NCI-H146 (cell line): ENCODE measurements at places on chromosomes 6 and 20.
A peak's percentile ranks its signal among the peaks of the same experiment; 100 is the strongest.

DNA sequence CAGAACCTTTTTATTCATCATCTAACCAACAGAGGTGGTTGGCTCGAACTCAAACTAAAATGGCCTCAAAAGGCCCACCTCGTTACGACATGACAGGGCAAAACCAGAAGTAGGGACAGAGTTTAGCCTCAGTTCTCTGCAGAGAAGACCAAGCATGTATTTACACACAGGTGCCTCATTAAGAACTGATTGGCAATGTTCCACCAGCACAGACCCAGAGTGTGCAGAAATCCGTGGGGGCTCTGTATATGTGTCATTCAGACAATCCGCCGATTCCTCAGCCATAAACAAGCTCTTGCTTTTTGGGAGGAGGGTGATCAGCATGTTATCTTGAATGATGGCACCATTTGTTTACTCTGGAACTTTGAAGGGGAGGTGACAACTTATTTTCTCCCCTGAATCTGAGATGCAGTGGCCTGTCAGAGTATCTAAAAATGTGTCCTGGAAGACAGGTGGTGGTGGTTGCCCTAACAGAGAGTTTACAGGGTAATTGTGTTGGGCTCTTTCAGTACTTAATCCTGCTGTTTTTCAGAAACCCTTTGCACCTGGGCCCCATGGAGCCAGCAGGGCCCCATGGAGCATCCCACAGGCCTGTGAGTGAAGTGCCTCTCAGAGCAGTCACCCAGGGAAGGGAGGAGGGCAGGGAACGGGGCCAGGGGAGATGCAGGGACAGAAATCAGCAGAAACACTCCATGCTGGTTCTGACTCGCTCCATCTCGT, 29.1 kb upstream of the C20orf203 start:
- peak; percentile 78 for DNase-seq

- no peak for DNase-seq
Observed at GRCh38 chr6:45293306-45293705, 34.8 kb upstream of the RUNX2 start.

DNA sequence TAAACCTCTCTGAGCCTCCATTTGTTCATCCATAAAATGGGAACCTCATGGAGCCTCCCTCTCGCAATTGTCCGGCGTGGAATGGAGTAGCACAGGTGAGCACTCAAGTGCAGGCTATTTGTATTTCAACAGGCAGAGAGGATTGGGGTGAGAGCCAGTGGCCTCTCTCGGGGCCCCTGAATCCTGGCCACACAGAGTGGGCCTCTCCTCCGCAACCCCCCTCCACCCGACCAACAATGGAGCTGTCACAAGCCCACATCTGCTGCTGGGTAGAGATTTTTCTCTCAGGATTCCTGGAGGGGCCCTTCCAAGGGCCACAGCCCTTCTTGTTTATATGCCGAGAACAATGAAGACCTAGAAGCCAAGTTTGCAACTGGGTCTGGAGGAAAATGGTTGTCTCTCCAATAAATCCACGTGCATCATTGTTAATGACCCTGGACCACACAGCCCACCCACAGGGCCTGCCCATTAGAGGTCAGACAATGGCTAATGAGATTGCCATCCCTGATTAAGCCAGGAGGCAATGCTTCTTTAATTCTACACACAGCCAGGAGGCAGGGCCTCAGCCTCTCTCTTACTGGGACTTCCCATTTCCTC, 233.0 kb downstream of the ANKRD60 start:
- DNase-seq, result peak; percentile 37

DNA sequence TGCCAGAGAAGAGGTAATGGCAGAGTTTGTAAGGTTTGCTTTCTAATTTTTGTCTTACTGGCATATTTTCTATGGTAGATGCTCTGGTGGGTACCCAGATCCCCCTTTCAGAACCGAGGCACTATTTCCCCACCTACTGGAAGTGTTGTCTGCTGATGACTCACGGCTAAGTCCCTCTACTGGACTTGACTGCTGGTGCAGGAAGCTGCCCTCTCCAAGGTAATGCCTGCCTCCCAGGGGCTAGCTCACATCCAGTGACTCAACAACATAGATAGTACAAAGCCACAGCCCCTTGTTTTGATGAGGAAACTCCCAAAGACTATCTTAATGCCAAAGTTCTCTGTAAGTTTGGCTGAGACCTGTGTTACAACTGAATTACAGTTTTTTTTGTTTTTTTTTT, 285.4 kb upstream of the FLRT3 start:
- peak; percentile 5 for DNase-seq

DNA sequence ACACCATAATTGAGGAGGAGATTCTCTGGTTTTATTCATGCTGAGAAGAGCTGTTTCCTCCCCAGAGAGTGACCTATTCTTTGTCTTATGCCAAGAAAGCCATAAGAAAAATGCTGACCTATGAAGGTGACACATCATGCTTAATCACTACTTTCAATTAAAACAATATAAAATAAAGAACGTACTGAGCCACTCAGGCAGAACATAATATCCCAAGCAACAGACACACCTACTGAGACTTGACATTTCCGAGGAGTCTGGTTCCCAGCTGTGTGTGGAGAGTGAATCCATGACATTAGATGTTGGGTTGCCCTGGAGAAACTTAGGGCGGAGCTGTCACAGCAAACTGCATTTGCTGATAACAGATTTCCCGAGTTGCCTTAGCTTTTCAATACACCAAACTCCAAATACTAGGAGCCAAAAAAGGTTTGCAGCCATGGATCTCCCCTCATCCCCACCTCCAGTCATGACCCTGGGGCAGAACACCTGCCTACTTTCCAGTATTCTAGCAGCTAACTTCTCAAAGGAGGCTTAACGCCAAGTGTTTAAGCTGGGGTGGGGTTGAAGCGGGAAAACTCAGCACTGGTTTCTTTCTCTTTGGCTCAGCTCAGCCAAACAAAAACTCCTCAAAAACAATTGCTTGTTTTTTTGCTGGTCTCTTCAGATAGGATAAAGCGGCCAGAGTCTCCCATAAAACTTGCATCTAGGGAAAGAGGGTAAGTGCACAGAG, 92.2 kb downstream of the BACH2 start:
- DNase-seq, result no peak

DNA sequence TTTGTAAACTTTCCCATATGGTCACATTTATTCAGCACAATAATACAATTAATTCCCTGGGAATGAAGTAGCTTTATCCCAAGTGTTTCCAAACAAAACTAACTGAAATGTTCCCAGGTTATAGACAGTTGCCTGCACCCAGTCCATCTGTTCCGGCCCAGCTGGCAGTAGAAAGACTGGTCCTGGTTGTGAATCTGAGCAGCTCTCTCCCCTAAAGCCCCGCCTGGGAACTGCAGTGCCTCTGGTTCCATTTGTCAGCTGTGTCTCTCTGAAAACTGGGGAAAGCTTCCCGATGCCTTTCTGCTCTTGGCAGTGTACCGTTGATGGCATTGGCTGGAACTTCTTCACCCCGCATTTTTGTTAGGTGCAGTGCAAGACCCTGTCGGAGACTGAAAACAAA, 8.7 kb downstream of the MTHFD1L start:
- no peak for DNase-seq

GRCh38 chr20:15528391-15529111, 1044.7 kb downstream of the KIF16B start:
- DNase-seq, result no peak

DNA sequence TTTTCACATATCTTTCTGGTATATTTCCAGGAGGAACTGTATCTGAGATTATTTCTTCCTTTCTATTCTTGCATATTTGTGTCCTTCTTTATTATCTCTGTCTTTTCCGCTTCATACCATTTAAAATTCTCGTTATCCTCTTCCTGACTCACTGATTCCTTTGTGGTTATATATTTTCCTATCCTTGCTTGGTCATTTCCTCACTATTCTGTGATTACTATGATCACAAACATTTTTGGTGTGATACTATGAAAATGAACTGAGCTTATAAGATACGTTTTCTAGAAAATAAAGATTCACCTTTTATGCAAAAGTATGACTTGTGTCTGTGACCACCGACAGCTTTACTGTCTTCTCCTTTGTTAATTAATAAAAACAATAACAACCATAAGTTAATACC, 26.5 kb upstream of the MYCT1 start:
- DNase-seq, result no peak

- no peak for DNase-seq
Observed at GRCh38 chr20:42986143-42986773, 203.4 kb downstream of the PTPRT start.

DNA sequence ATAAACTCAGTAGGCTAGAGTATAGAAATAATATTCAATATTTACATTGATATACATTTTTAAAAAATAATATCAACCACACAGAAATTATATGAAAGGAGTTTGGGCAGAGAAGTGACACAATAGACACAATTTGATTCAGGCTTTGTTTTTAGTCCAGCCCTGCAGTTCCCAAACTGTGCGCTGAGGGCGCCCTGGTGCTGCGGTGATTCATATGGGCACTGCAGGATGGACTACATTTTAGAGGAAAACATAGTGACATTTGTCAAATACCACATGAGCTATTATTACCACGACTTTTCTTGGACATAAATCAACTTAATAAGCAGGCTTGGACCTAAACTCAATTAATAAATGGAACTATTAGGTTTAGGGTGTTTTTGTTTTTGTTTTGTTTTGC, 364.3 kb upstream of the ID4 start:
- DNase-seq, result no peak

DNA sequence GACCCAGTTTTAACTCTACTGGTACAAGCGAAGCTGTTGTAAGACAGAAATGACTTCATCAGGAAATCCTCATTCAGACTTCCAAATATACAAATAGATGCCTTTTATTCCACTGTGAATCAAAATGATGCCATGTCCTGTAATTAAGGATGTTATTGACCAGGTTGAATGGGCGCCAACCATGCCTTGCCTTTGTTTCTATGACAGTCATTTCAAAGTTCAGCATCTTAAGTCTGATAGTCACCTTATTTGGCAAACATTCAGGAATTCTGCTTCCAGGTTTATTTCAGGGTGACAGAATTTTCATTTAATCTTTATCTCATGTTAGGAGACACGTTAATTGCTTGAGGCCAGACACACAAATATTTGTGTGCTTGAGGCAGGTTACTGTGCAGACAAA, 592.8 kb upstream of the JAG1 start:
- DNase-seq, result peak; percentile 43

DNA sequence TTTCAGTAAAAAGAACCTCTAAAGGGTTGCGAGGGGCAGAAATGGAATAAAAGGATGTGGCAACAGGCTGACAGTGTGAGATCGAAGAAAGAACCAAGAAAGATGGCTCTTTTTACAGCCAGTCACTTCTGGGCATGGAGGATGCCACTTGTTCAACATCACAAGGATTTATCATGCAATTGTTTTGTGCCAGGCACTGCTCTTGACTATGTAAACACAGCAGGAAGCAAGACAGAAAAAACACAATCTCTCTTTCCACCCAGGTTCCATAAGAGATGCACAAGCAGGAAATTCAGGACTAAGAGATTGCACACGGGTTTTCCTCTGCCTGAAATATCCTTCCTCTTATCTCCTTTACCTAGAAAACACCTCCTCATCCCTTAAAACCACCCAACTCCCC, 38.0 kb downstream of the FOXA2 start:
- no peak for DNase-seq
